ENCODE measurements at places on chromosomes 11 and 22.

DNA sequence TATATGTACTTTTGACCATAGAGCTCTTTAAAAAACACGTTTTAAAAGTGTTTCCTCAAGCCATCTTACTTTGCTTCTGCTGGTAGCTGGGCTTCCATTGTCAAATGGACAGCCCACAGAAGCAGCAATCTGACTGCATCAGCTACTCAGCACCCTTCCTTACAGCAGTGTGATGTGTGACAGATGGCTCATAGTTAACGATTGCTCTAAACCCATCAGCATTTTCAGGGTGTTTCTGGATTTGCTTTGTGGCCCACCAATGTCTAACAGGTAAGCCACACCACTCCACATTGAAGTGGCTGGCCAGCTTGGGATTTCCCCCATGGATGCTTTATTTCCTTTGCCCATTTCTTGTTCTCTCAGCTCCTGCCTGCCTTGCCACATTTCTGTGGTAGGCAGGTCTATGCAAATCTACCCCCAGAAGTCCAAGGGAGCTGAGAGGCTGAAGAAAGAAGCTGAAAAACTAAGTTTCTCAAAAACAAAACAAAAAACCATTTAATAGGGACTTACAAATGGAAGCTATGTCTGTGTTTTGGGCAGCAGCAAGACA lies 7.3 kb upstream of the FAR1 start:
- DNase-seq, result no peak

GRCh38 chr11:84685976-84686375 lies 941.2 kb downstream of the DLG2 start:
- no peak for DNase-seq

- DNase-seq, result no peak
Measured at GRCh38 chr11:132311703-132312102, 941.3 kb downstream of the NTM start.

GRCh38 chr11:58034471-58034870 lies 3.7 kb downstream of the OR6Q1 start:
- no peak for DNase-seq

- no peak for DNase-seq
Measured at GRCh38 chr11:61609000-61609979, 28.4 kb upstream of the SYT7 start.

DNA sequence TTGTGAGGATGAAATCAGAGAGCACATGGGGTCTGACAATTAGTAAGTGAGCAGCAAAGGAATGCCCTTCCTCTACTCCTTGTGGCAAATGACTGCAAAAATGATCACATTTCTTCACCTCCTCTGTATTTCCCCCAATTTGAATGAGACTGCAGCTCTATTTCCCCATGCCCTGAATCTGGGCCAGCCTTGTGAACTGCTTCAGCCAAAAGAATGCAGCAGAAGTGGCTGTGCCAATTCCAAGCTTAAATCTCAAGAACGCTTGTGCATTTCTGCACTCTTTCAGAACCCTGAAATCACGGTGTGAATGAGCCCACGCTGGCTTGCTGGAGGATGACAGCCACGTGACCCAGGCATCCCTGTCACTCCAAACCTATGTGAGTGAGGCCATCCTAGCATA lies 9.9 kb downstream of the SLC43A3 start:
- no peak for DNase-seq

GRCh38 chr22:16960884-16961249 lies 47.2 kb downstream of the GAB4 start:
- no peak for DNase-seq
